ENCODE measurements at places on chromosomes 1 and 21.

GRCh38 chr1:19621274-19621950 is 22.7 kb upstream of the NBL1 start:
- no peak for DNase-seq

DNA sequence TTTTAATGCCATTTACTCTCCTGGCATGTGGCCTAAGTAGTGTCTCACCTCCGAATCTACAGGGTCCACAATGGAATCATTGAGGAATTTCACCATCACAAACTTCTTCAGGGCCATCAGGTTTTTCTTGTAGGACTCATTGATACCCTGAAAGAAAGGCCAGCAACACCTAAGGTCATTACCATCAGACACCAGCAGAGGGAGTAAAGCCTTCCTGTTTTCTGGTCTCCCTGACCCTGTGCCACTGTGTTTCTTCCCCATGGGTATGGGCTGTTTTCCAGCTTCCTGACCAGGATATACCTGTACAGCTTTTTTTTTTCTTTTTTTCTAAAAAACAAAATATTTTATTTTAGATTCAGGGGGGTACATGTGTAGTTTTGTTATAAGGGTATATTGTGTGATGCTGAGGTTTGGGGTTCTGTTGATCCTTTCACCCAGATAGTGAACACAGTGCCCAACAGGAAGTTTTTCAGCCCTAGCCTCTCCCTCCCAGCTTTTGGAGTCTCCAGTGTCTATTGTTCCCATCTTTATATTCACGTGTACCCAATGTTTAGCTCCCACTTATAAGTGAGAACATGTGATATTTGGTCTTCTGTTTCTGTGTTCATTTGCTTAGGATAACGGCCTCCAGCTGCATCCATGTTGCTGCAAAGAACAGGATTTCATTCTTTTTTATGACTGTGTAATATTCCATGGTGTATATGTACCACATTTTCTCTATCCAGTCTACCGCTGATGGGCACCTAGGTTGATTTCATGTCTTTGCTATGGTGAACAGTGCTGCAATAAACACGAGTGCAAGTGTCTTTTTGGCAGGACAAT is 18.3 kb downstream of the PPT1 start:
- DNase-seq: no peak

GRCh38 chr21:28132713-28133112 is 860.0 kb downstream of the LTN1 start:
- peak; percentile 36 for DNase-seq

DNA sequence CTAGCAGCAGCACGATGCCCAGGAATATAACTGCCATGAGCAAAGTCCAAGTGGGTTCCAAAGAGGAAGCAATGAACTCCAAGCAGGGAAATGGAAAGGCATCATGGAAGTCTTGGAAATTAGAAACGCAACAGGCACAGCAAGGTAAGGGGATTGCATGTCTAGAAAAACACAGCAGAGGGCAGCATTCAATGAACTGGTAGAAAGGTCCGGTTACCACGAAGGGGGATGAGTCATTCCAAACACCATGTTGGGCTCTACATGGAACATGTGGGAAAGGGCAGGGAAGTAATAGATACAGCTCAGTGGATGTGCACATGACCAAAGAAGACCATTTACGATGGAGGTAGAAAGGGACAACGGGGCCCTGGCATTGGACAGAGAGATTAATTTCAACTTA is 36.4 kb downstream of the RXRG start:
- peak; percentile 10 for DNase-seq

DNA sequence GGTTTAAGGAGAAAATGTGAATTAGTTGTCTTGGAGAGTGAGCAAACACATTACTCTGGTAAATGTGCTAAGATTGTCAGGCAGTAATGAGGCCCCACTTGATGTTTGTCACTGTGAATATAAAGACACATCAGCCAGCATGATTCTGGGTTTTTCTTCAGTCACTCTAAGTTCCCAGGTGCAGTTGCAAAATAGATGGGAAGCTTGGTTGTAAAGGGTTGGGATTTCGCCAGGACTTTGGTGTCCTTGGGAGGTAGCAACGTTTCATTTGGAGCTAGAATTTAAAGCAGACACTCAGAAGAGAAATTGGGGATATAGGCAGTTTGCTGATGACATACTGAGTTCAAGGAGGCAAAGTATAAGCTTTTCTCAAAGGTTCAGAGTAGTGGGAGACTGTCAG is 154.3 kb downstream of the MAST2 start:
- no peak for DNase-seq

- DNase-seq: no peak
These were observed 2.7 kb downstream of the C4BPB start for GRCh38 chr1:207091200-207091908.

DNA sequence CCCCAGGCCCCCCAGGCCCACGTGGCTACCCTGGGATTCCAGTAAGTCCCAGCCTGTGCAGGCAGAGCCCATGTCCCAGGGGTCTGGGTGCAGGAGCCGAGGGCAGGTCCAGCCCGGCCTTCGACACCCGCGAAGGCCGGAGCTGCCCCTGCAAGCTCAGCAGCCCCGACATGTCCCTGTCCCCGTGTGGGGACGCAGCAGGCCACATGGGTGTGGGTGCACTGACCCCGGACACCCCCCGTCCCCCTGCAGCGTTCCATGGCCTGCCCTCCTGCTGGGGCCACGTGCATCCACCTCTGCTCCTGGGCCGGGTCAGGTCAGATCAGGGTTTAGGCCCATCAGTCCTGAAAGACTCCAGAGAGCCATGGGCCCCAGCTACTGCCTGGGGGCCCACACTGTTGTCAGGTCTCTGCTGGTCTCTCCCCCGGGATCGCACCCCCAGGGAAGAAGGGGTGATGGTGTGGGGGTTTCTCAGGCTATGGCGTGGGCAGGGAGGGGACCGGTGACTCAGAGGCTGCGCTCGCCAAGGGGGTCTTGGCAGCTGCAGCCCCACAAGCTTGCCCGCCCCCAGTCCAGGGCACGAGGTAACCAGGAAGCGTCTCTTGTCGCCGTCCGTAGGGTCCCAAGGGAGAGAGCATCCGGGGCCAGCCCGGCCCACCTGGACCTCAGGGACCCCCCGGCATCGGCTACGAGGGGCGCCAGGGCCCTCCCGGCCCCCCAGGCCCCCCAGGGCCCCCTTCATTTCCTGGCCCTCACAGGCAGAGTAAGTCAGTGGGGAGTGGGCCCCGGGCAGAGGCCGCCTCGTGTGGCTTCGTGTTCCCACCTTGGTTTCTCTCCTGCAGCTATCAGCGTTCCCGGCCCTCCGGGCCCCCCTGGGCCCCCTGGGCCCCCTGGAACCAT is 37.5 kb downstream of the SLC19A1 start:
- DNase-seq: no peak

DNA sequence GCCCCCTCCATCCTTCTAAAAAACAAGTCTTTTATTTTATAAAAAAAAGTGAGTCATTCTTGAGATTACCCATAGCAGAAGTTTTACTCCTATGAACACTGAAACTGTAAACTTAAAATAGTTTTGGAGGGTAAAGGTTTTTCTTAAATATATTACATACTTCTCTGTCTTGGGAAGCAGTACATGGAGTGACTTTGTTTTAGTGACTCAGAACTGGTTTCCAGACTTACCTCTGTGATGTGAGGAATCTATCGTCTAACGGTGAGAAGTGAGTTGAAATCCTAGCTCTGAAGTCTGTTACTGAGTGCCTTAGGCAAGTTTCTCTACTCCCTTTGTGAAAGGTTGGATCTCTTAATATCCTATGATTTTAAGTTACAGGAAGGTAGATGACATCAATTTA is 176.3 kb upstream of the POU3F1 start:
- peak; percentile 9 for DNase-seq

DNA sequence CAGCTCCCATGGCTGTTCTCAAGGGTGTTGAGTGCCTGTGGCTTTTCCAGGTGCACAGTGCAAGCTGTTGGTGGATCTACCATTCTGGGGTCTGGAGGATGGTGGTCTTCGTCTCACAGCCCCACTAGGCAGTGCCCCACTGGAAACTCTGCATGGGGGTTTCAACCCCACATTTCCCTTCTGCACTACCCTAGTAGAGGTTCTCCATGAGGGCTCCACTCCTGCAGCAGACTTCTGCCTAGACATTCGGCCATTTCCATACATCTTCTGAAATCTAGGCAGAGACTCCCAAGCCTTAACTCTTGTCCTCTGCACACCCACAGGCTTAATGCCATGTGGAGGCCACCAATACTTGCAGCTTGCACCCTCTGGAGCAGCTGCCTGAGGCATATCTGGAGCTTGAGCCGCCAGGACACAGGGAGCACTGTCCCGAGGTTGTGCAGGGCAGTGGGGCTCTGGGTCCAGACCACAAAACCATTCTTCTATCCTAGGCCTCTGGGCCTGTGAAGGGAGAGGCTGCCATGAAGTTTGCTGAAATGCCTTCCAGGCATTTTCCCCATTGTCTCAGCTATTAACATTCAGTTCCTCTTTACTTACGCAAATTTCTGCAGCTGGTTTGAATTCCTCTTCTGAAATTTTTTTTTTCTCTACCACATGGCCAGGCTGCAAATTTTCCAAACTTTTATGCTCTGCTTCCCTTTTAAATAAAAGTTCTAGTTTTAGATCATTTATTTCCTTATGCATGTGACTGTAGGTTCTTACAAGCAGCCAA is 8.8 kb upstream of the CAPN8 start:
- DNase-seq: no peak

DNA sequence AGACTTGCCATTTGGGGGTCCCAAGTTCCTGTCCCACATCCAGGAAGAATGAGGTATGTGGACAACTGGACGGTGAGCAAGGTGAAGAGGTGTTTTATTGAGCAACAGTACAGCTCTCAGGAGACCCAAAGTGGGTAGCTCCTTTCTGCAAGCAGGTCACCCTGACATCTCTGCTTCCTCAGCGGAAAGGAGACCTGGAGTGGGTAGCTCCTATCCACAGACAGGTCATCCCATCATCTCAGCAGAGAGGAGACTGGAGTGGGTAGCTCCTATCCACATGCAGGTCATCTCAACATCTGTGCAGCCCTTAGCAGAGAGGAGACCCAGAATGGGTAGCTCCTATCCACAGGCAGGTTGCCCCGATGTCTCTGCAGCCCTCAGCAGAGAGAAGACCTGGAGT is 13.8 kb upstream of the FNBP1L start:
- DNase-seq: no peak

DNA sequence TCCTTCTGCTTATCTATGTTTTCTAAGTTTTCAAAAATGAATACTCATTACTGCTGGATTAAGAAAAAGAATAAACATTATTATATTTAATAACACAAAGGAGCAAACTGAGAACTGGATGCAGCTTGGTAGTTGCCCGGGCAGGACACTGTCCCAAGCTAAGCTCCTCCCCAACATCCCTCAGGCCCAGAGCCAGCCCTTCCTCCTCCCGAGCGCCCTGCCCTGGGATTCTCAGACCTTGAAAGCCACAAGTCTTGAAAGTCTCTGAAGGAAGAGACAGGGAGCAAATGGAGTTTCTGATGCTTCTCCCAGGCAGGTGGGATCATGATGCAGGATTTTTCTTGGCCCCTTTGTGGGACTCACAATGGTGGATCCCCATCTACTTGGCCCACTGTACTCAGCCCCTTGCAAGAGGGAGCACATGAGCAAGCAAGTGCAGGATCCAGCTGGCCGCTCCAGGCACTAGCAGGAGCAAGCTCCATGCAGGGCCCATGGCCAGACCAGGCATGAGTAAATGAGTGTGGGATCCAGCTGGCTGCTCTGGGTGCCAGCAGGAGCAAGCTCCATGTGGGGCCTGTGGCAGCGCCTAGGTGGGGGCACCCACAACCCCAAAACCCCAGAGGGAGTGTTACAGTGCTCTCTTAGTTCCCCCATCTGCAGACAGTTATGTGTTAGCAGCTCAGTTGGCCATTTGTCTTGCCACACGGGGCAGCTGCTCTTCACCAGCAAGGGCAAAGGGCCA is 32.1 kb upstream of the RAB4A start:
- no peak for DNase-seq

DNA sequence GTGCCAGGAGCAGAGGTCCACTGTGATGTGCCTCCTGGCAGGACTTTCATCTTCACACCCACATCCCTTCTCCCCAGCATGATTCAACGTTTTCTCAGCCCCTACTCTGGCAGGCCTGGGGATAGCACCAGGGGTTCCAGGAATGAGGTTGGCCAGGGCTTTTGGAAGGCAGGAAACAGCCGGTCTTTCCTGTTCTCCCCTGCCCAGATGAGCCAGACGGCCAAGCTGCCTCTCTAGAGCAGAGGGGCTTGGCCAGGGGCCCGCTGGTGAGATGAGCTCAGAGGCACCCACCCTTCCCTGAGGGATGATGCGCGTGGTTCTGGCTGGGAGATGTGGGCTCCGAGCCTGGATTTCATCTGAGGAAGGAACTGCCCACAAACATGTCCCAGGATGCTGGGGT is 4.3 kb upstream of the MFAP2 start:
- DNase-seq: peak; percentile 77

DNA sequence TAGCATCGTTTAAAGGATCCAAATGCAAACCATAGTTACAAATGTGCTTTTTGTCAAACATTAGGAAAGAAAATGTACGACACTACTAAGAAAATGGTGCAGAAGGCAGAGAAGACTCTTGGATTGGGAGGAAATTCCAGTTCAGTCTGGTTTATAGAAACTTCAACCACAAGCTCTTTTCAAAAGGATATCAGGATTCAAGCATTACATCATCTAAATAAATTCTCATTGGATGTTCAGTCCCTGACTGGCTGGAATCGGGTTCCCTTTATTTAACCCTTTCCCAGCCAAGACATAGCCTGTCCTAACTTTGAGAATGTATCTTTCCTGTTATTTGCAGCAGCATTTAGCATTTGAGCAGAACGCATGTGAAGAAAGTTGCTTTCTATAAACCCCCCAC is 184.6 kb downstream of the LMO4 start:
- peak; percentile 20 for DNase-seq

Data from fibroblast of skin of left quadriceps (primary cell).